ENCODE measurements at places on chromosomes 16 and 17. TPM values are rescaled to one million over a fixed set of nuclear protein-coding genes. Genes with fewer than 3 reads are reported as not detected.
A peak's percentile ranks its signal among the peaks of the same experiment; 100 is the strongest.

The SLC16A11 gene
- total RNA-seq, result 0.47 TPM

The DGKE gene
- 9.7 TPM for total RNA-seq

The NACA2 gene
- not detected for total RNA-seq

The ACSM2A gene
- not detected for total RNA-seq

The RASL10B gene
- total RNA-seq, result 15.9 TPM

DNA sequence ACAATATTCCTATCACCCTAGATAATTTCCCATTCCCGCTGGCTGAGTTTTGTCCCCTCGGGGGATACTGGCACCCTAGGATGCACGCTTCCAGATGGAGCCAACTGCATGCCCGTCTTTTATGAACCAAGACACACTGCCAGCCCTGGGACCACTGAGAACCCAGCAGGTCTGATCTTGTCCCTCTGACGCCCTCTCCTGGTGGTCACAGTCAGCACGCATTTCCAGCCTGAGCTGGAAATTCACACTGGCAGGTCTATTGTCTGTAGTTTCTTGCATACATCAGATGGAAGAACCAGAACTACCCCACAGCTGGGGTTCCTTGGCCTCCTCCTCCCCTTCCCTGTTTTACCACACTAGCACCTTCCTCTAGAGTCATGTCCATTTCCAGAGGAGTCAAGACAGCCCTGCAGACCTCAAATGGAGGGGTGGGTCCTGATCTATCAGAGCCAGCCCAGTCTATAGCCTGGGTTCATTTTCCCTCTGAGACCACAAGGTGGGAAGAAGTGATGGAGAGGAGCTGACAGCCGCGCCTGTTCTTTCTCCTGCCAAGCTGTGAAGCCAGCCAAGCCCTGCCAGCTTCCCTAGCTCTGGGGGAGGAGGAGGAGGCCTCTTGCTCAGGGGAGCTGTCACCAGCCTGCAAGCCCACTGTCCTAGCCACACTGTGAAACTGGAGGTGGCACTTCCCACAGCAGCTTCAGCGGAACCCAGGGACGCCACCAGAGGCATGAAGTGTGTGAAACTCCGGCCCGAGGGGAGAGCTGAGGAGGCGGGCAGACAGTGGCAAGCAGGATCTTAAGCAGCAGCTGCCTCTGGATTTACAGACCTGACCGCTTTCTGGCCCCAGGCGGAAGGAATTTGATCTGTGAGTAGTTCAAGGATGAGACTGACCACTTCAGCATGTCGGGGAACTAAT is 29.3 kb downstream of the MXRA7 start:
- H3K27ac ChIP-seq, result no peak overlapping the region
- H3K4me1 ChIP-seq, result no peaks in the 10 kb centered on the region
- no peak overlapping the region for H3K4me3 ChIP-seq
- peaks cover 6% of the 10 kb centered on the region for H3K36me3 ChIP-seq

DNA sequence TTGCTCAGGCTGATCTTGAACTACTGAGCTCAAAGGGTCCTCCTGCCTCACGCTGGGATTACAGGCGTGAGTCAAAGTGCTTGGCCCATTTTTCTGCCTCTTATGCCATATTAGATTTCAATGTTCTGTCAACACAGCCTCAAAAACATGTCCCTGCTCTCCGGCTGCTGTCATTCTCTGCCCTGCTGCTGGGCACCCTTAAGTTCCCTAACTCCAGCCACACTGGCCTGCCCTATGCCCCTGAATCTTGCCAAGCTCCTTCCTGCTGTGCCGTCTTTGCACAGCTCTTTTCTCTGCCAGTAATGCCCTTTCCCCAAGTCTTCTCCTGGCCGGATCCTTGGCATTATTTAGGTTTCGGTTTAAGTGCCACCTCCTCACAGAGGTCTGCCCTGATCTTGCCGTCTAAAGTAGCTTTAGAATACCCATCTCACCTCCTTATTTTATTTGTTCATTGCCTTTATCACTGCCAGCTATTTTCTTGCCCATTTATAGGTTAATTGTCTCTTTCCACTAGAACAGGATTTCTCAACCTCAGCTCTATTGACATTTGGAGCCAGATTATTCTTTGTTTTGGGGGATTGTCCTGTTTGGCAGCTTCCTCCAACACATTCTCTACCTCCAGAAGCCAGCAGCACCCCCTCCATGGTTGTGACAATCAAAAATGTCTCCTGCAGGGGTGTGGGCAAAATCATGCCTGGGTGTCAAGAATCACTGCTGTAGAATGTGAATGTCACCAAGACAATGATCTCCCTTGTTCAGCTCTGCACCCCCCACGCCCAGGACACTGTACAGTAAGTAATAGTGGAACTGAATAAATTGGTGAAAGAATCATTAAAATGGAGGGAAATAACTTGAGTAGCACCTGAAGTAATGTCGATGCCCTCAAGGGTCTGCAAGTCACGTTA is 168.2 kb downstream of the CYLD start:
- peaks cover 56% of the 10 kb centered on the region for H3K27me3 ChIP-seq
- no peaks in the 10 kb centered on the region for H3K36me3 ChIP-seq
- no peak for DNase-seq
- no peak overlapping the region for H3K27ac ChIP-seq

GRCh38 chr16:89574681-89575246 is 794 bp upstream of the CPNE7 start:
- peaks cover 17% of the 10 kb centered on the region for H3K4me1 ChIP-seq
- peak overlapping the region; percentile 77 for H3K27ac ChIP-seq
- peak; percentile 87 for DNase-seq
- peak overlapping the region; percentile 66 for H3K4me3 ChIP-seq
- peaks cover 22% of the 10 kb centered on the region for H3K36me3 ChIP-seq

DNA sequence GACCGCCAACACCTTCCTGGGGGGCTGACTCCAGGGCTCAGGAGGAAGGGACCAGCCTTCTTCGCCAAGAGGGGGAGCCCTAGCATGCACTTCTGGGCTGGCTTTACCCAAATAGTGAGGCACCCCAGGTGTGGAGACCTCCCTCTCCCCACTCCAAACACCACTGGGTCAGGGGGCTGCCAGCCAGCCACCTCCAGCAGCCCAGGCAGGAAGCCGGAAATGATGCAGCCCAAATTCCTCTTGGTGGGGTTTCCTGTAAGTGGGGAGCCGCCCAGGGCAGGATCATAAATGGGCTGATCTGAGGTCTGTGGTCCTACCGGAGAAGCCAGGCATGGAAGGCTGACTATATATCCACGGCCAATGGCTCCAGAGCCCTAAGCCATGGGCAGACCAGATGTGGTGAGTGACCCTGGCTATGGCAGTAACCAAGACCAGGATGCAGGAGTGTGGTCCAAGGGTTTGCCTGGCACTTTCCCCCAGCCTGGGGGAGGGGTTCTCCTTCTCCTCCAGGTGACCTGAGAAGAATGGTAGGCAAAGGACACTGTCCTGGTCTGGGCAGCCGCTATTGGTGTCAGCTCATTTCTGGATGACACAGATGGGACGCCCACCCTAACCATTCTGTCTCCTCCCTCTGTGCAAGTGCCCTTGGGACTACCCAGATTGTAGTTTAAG is 4.2 kb downstream of the GIT1 start:
- peaks cover 40% of the 10 kb centered on the region for H3K4me1 ChIP-seq
- no peaks in the 10 kb centered on the region for H3K27me3 ChIP-seq
- no peak for DNase-seq
- peaks cover 34% of the 10 kb centered on the region for H3K36me3 ChIP-seq
- H3K27ac ChIP-seq, result peak overlapping the region; percentile 61

GRCh38 chr17:56983366-56983765 is 5.4 kb downstream of the SCPEP1 start:
- H3K36me3 ChIP-seq, result no peaks in the 10 kb centered on the region
- no peak overlapping the region for H3K4me3 ChIP-seq
- H3K27me3 ChIP-seq, result no peaks in the 10 kb centered on the region
- DNase-seq, result no peak
- no peak overlapping the region for H3K27ac ChIP-seq
- no peaks in the 10 kb centered on the region for H3K4me1 ChIP-seq

- H3K4me1 ChIP-seq, result no peaks in the 10 kb centered on the region
- H3K27me3 ChIP-seq, result no peaks in the 10 kb centered on the region
- no peak for DNase-seq
- no peaks in the 10 kb centered on the region for H3K36me3 ChIP-seq
- no peak overlapping the region for H3K27ac ChIP-seq
- no peak overlapping the region for H3K4me3 ChIP-seq
These were observed 49.8 kb upstream of the SCNN1B start for GRCh38 chr16:23252310-23252709.

- no peak within 1 kb of the TSS for H3K4me3 ChIP-seq
- H3K4me1 ChIP-seq, result peaks cover 35% of the 10 kb centered on the region
- no peaks in the 10 kb centered on the region for H3K36me3 ChIP-seq
- peak within 1 kb of the TSS; percentile 55 for H3K27ac ChIP-seq
- peak; percentile 73 for DNase-seq
These were observed at the start of gene ABCA9 for GRCh38 chr17:69060822-69061221. Gene ABCA9 (minus strand): TSS chr17:69060927. CDS start chr17:69051126, 9,801 bp downstream.

DNA sequence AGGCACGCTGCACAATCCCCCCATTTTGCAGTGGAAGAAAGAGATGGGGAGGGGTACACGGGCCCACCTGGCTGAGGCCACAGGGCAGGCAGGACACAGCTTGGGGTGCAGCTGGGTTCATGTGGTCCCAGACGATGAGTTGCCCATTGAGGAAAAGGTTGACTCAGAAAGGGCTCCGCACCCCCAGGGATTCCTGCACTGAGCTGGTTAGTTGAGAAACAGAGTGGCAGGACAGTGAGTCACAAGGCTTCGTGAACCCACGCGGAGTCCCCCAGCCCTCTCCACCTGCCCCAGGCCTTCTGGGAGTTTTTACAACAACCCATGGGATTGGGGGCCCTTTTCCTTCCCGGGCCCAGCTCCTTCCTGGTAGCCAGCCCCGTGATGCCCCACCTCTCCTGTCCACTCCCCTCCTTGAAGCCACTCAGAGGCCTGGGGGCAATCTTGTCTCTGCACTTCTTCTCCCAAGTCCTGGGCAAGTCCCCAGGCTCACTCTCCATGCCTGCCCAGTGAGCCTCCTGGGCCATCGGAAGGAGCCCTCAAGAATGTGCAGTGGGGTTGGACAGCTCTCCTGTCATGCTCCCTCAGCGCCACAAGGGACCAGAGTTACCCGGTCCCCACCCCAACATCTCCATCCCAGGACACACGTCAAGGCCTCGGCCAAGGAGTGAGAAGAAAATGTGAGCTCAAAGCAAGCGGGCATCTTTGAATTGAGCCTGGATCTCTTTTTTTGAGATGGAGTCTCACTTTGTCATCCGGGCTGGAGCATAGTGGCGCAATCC is 251.2 kb downstream of the PARN start:
- no peaks in the 10 kb centered on the region for H3K36me3 ChIP-seq
- H3K27ac ChIP-seq, result no peak overlapping the region
- no peaks in the 10 kb centered on the region for H3K4me1 ChIP-seq
- no peaks in the 10 kb centered on the region for H3K27me3 ChIP-seq

DNA sequence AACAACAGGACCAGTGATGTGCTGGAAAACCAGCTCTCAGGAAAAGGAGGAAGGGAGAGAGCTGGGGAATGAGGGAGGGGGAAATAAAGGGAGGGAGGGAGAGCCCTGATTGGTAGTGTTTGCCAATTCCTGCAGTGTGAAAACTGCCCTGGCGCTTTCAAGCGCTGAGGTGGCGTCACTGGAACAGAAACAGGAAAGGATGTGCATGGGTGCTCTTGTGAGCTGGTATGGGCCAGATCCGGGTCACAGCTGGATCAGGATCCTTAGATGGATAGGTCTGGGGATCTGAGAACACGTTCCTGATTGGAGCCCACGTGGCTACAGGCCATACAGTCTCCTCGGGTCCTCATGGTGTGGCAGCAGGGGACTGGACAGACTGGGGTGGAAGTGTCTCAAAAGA is 16.7 kb upstream of the MLKL start:
- H3K4me3 ChIP-seq, result no peak overlapping the region
- no peaks in the 10 kb centered on the region for H3K27me3 ChIP-seq
- H3K27ac ChIP-seq, result no peak overlapping the region
- no peaks in the 10 kb centered on the region for H3K4me1 ChIP-seq
- H3K36me3 ChIP-seq, result no peaks in the 10 kb centered on the region

GRCh38 chr16:1378804-1379303 is 27.1 kb downstream of the GNPTG start:
- H3K4me3 ChIP-seq, result peak overlapping the region; percentile 90
- H3K27me3 ChIP-seq, result no peaks in the 10 kb centered on the region
- peaks cover 16% of the 10 kb centered on the region for H3K4me1 ChIP-seq
- peak; percentile 54 for DNase-seq
- H3K36me3 ChIP-seq, result peaks cover 10% of the 10 kb centered on the region
- H3K27ac ChIP-seq, result peak overlapping the region; percentile 97

DNA sequence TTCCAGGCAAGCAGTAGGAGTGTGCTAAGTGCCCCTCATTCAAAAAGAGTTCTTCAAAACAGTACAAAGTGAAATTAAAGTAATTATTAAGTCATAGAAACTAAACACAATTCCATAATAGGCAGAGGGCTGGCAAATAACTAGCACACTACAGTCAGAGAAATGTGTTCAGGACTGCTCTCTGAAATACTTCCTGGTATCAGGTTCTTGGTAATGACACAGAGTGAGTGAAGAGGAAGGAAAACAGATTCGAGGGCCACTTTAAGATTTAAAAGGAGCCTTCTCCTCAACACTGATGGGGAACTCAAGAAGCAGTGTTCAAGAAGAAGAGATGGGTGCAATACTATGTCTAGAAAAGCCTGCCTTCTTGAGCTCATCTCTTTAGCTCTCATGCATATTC is 139.2 kb downstream of the TOX3 start:
- no peaks in the 10 kb centered on the region for H3K27me3 ChIP-seq
- no peak for DNase-seq
- H3K27ac ChIP-seq, result no peak overlapping the region
- no peaks in the 10 kb centered on the region for H3K4me1 ChIP-seq

DNA sequence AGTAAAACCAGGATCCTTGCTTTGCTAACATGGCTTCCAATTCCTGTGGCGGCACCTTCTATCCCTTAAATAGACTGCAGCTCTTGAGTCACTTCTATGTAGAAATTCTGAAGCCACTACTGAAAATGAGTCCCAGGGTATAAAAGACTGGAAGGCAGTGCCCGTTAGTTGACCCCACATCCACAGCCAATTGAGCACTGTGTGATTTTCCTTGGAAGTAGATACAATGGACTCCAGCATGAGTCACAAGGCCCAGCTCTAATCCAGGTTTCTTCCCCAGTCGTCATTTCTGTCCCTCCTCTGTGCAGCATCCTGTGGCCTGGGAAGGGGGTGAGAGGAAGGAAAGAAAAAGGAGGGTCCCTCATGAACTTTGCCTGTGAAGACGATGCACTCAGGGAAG is 69.5 kb downstream of the HLF start:
- no peaks in the 10 kb centered on the region for H3K4me1 ChIP-seq
- no peak overlapping the region for H3K27ac ChIP-seq
- no peaks in the 10 kb centered on the region for H3K36me3 ChIP-seq

- H3K27me3 ChIP-seq, result no peaks in the 10 kb centered on the region
- H3K4me1 ChIP-seq, result no peaks in the 10 kb centered on the region
- peaks cover 3% of the 10 kb centered on the region for H3K36me3 ChIP-seq
- H3K4me3 ChIP-seq, result no peak overlapping the region
- no peak overlapping the region for H3K27ac ChIP-seq
- DNase-seq, result no peak
These were observed 85.2 kb downstream of the ABR start for GRCh38 chr17:1094591-1094990.

All from A673 (cell line).